ENCODE measurements at places on chromosomes 12 and 14. TPM values are rescaled to one million over a fixed set of nuclear protein-coding genes. Genes with fewer than 3 reads are reported as not detected.

- H3K4me3 ChIP-seq = peak overlapping the region; percentile 94
- DNase-seq = no peak
- H3K27ac ChIP-seq = peak overlapping the region; percentile 96
- H3K4me1 ChIP-seq = peaks cover 8% of the 10 kb centered on the region
- H3K36me3 ChIP-seq = no peaks in the 10 kb centered on the region
These were observed 648 bp downstream of the SNX6 start for GRCh38 chr14:34629344-34629656.

Gene TAS2R20
- total RNA-seq = 2.1 TPM

Gene SYNDIG1L
- total RNA-seq = 0.13 TPM

DNA sequence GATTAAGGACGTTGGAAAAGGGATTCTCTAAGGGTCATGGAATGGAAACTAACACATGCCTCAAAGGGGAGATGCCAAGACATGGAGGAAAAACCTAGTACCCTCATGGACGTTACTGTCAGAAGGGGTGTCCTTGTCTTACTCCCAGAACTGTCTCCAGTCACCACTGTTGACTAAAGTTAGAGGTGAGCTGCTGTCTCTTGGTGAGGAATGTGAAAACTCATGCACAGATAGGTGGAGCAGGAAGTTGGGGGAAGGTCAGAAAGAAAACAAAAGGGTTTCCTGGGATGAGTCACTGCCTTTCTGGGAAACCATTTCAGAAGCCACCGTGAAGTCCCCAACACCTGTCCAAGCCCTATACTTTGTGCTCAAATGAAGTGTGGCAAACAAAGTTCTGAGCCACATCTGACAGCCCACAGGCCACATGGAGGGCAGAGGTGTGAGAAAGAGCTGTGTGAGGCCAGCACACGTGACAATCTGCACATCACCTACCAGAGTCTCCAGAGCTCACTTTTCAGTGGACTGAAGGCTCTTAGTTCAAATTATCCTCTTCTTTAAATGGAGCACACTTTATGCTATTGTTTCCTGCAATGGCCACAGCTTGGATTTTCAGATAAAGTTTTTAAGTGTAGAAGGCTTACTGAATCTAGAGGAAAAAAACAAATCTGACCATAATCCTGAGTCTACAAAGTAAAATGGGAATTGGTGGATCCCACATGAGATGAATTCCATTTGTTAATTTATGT is 92.9 kb upstream of the EGLN3 start:
- no peaks in the 10 kb centered on the region for H3K36me3 ChIP-seq
- H3K27ac ChIP-seq = peak overlapping the region; percentile 65
- H3K4me1 ChIP-seq = peaks cover 38% of the 10 kb centered on the region
- peak; percentile 27 for DNase-seq

Gene LAG3
- total RNA-seq = 0.60 TPM

Gene PRH1
- total RNA-seq = 27.1 TPM

Gene SCNN1A
- total RNA-seq = 4.7 TPM

DNA sequence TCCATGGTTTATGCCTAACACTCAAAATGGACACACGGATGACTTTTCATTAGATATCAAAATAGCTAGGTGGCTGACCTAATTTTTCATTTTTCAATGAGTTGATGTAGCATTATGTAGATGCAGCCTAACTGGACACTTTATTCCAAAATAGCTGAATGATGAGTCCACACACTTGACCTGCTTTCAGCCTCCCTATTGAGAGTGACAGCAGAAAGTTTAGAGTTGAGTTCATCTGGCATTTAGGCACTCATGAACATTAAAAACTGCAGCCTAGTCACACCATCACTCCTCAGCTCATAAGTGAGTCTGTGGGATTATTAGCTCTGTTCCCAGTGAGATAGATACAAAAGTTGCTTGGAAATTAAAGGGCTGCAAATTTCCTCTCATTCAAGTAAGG is 307.3 kb upstream of the PRKD1 start:
- no peaks in the 10 kb centered on the region for H3K36me3 ChIP-seq
- H3K4me1 ChIP-seq = no peaks in the 10 kb centered on the region
- H3K27ac ChIP-seq = no peak overlapping the region
- no peaks in the 10 kb centered on the region for H3K27me3 ChIP-seq
- DNase-seq = no peak

DNA sequence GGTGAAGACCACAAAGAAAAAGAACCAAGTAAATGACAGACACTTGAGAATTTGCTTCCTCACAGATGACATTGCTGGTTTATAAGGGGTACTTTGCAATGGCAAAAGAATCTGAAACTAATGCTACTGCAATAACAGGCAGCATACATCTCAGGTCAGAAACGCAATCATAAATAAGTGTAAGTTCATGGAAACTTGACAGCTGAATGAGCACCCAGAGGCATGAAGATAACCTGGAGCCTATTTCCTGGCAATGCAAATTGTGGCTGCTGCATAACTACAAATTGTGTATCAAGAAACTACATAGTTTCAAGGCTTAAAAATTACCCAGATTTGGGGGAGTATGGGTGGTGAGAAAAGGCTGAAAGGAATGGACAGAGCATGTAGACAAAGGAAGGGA is 8.5 kb upstream of the MYO1A start:
- peak overlapping the region; percentile 15 for H3K27ac ChIP-seq
- no peak overlapping the region for H3K4me3 ChIP-seq
- peaks cover 15% of the 10 kb centered on the region for H3K36me3 ChIP-seq
- no peak for DNase-seq
- H3K27me3 ChIP-seq = no peaks in the 10 kb centered on the region
- H3K4me1 ChIP-seq = peaks cover 23% of the 10 kb centered on the region

Gene MYL2
- not detected for total RNA-seq

DNA sequence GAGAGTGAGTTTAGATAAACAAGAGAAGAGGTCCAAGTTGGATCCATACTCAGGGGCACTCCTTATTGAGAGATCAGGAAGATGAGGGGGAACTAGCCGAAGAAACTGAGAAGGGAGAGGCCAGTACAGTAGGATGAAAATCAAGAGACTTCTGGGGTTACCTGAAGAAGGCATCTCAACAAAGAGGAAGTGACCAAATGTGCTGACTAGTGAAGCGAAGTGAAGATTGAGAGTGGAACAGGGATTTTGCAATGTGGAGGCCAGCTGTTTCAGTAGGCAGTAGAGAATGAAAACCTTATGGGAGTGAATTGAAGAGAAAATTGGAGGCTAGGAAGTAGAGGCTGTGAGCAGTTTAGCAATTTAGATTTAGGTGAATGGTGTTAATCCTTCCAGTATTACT is 153.0 kb downstream of the SYNE2 start:
- H3K4me3 ChIP-seq = no peak overlapping the region
- H3K4me1 ChIP-seq = no peaks in the 10 kb centered on the region
- H3K27me3 ChIP-seq = no peaks in the 10 kb centered on the region

Gene OTX2
- not detected for total RNA-seq

Gene RPGRIP1
- total RNA-seq = not detected

Gene LMNTD1
- not detected for total RNA-seq

GRCh38 chr12:18753481-18754123 is 15.7 kb downstream of the CAPZA3 start:
- no peak for DNase-seq
- H3K27ac ChIP-seq = no peak overlapping the region
- no peak overlapping the region for H3K4me3 ChIP-seq
- no peaks in the 10 kb centered on the region for H3K4me1 ChIP-seq
- no peaks in the 10 kb centered on the region for H3K36me3 ChIP-seq

- H3K4me3 ChIP-seq = peak overlapping the region; percentile 25
- H3K36me3 ChIP-seq = no peaks in the 10 kb centered on the region
- peaks cover 100% of the 10 kb centered on the region for H3K4me1 ChIP-seq
These were observed 292.4 kb upstream of the PWP1 start for GRCh38 chr12:107393043-107393717.

DNA sequence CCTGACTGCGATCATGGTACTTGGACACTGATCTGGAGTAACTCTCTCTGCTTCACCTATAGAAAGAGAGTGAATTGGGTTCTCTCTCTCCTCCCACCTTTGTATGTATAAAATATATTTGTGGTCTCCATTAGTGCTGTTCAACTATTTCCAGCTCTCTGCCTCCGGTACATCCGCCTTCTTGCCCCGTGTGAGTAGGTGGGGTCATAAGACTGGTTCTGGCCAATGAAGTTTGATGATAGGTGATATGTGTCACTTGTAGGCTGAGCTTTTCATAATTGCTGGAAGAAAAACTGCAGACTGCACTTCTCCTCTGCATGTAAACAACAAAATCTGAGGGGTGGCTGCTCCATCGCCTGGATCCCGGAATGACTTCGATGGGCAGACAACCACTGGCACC is 210.4 kb downstream of the EXOC5 start:
- no peak for DNase-seq
- H3K4me1 ChIP-seq = no peaks in the 10 kb centered on the region
- H3K27ac ChIP-seq = no peak overlapping the region
- H3K36me3 ChIP-seq = no peaks in the 10 kb centered on the region
- H3K4me3 ChIP-seq = no peak overlapping the region

DNA sequence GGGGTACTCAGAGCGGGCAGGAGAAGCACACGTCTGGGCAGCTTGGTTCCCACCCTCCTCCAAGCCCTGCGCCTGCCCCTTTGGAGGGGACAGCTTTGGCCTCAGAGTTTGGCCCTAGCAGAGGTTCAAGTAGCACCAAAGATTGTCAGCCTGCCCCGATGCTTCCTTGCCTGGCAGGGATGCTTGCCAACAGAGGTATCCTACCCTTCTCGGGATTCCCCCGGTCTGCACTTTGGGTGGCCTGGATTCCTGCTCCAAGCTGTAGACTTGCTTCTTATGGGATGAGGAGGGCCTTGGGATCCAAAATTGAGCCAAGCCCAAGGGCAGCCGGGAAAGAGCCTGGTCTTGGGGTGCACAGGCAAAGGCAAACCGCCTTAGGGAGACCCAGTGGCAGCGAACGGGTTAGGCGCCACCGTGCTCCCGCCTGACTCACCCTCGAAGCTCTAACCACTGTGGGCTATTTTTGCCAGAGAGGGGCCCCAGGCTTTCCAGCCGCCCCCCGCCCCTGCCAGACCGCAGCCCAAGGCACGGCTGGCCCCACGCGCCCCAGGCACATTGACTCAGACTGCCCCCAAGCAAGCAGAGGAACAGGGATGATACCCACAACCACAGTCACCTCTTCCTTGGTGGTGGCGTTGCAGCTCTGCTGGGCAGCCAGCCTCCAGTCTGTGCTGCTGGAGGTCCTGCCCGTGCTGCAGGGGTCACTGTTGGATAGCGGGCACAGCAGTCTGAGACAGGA is 847 bp upstream of the WNT10B start:
- no peak overlapping the region for H3K4me3 ChIP-seq
- no peak overlapping the region for H3K27ac ChIP-seq
- no peaks in the 10 kb centered on the region for H3K36me3 ChIP-seq
- peaks cover 36% of the 10 kb centered on the region for H3K4me1 ChIP-seq
- peaks cover 34% of the 10 kb centered on the region for H3K27me3 ChIP-seq

- H3K4me1 ChIP-seq = no peaks in the 10 kb centered on the region
- H3K27ac ChIP-seq = no peak overlapping the region
- peaks cover 38% of the 10 kb centered on the region for H3K27me3 ChIP-seq
- H3K36me3 ChIP-seq = no peaks in the 10 kb centered on the region
- no peak for DNase-seq
- H3K4me3 ChIP-seq = no peak overlapping the region
These were observed 7.1 kb upstream of the ZDHHC22 start for GRCh38 chr14:77148510-77149231.

DNA sequence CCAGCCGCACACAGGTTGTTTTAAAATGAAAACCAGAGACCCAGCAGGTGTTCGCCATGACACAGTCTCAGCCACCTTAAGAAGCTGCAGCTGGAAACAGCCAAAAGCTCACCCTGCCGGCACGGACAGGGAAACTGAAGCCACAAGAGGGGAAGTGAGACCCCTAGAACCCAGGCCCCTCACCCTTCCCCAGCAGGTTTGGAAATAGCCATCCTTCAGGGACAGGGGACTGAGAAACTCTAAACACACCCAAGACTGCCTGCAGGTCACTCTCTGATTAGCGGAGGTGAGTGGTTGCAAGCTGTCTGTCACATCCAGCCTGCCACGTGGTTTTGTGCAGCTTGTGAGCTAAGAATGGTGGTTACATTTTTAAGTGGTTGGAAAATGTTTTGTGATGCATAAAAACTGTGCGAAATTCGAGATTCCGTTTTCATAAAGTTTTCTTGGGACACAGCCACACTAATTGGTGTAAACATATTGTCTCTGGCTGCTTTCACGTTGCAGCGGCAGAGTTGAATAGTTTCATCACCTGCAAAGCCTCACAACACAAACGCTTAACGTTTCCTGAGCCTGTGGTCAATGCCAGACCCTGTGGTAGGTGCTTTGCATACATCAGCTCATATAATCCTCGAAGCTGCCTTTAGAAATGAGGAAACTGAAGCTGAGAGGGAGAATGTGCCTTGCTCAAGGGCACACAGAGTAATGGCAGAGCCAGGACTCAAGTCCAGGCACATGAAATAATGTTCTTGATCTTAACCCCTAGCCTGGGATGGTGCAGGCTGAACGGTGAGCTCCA is 1.7 kb upstream of the SELPLG start:
- H3K4me1 ChIP-seq = peaks cover 89% of the 10 kb centered on the region
- H3K36me3 ChIP-seq = peaks cover 6% of the 10 kb centered on the region
- no peaks in the 10 kb centered on the region for H3K27me3 ChIP-seq

- no peak overlapping the region for H3K4me3 ChIP-seq
- no peaks in the 10 kb centered on the region for H3K27me3 ChIP-seq
- DNase-seq = no peak
- H3K4me1 ChIP-seq = no peaks in the 10 kb centered on the region
These were observed 49.8 kb upstream of the CCDC63 start for GRCh38 chr12:110796952-110797351.

Gene SHMT2
- 45.2 TPM for total RNA-seq

- DNase-seq = no peak
- peaks cover 56% of the 10 kb centered on the region for H3K4me1 ChIP-seq
- peak overlapping the region; percentile 92 for H3K27ac ChIP-seq
- peak overlapping the region; percentile 91 for H3K4me3 ChIP-seq
- no peaks in the 10 kb centered on the region for H3K27me3 ChIP-seq
- no peaks in the 10 kb centered on the region for H3K36me3 ChIP-seq
These were observed 2.0 kb downstream of the ATN1 start for GRCh38 chr12:6929466-6930452.

- no peak for DNase-seq
- H3K27ac ChIP-seq = no peak overlapping the region
- no peaks in the 10 kb centered on the region for H3K27me3 ChIP-seq
- H3K36me3 ChIP-seq = no peaks in the 10 kb centered on the region
- no peaks in the 10 kb centered on the region for H3K4me1 ChIP-seq
These were observed 72.7 kb downstream of the NOVA1 start for GRCh38 chr14:26525085-26525484.

DNA sequence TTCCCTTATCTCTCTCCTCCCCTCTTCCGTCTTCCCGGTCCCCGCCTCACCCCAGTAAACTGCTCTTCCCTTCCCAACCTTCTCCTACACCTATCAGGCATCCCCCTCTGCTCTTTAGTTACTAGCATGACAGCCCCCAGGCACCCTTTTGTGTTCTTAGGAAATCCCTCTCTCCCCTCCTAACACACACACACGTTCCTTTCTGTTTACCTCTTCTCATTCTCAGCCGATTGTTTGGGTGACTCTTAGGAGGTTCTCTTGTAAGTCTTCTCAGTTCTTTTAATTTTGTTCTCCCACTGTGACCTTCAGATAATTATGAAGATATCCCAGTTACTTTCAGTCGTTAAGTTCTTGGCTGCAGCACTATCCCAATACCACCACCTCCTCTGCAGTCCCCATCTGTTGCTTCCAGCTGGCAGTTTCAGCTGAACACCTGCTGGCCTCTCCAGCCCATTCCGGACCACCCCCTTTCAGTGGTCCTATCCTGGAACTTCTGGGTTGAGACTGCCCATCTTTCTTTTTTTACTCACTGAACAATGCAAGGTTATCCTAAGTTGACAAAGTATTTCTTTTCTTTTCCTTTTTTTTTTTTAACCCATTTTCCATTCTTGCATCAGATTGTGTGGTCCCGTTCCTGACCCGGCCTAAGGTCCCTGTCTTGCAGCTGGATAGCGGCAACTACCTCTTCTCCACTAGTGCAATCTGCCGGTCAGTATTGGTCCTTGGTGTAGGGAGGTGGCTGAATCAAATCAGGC is 711 bp downstream of the MARS1 start:
- H3K27ac ChIP-seq = peak overlapping the region; percentile 94
- H3K4me1 ChIP-seq = peaks cover 13% of the 10 kb centered on the region
- H3K36me3 ChIP-seq = peaks cover 19% of the 10 kb centered on the region
- no peak for DNase-seq
- peak overlapping the region; percentile 96 for H3K4me3 ChIP-seq

All from naive thymus-derived CD8-positive, alpha-beta T cell (primary cell).